Nephron progenitor cell (in vitro differentiated cells): ENCODE measurements at places on chromosomes 3 and 15.

DNA sequence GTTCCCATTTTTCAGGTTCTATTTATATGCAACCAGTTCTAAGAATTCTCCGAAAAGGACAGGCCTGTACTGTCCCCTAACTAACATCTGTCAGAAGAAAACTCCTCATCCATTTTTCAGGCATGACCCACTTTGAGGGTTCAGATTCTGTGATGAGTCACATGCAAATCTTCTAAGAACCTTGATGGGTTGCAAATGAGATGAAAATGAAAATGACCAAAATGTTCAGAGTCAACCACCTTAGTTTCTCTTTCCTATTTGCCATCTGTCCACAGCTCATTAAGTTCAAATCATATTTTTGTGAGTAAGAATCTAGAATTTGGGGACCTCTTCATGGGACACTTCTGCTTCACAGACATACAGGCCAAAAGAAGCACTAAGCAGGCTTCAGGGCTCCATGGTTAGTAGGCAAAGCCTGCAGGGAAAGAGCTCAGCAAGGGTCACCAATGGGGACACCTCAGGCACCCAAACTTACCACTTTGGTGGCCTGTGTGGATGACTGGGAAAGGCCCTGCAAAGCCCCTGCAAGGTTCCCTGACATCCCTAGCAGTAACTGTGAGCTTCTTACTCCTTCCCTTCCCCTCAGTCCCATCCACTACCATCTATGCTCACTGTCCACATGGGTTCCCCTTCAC lies 122.0 kb downstream of the WDR76 start:
- DNase-seq = no peak

- no peak for DNase-seq
Measured at GRCh38 chr15:47743886-47744285, 26.6 kb downstream of the SEMA6D start.

DNA sequence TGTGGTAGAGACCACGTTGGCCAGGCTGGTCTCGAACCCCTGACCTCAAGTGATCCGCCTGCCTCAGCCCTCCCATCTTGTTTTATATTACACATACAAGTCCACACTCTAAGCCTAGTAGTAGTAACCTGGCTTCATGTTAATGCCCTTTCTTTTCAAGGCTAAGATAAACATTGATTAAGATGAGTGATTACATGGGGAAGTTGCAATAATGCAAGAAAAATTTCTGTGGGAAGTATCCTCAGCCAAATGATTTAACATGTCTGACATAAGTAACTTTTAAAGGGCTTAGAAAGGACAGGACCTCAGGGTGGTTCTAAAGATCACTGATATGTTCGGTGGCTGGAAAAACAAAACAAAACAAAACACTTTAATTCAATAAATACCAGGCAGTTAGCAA lies 72.1 kb downstream of the SFMBT1 start:
- no peak for DNase-seq

DNA sequence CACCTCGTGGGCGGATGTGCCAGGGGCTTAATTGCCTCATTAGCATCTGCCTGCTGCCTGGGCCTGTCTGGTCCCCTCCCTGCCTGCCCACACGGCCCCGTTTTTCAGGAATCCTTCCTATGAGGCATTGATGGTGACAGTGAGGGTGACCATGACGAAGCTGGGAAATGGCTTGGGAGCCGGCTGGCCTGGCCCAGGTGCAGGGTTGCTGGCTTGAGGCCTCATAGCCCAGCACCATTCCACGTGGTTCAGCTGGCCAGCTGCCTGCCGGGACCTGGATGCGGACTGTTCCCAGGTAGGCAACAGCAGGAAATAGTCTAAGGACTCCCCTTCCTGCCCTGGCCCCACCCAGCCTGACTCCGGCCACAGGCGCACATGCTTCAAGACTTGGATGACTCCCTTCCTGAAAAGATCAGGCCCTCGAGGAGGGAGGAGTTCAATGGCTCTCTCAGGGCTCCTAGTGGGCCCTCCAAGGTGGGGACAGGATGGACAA lies 8.9 kb upstream of the DUSP7 start:
- no peak for DNase-seq

- DNase-seq = no peak
Measured at GRCh38 chr15:73758461-73758860, 5.3 kb upstream of the INSYN1 start.

GRCh38 chr3:123379041-123379830 lies 69.7 kb downstream of the ADCY5 start:
- DNase-seq = no peak

- DNase-seq = peak; percentile 75
Measured at GRCh38 chr3:50166620-50167019, 11.5 kb downstream of the SEMA3F start.

GRCh38 chr3:123785602-123786001 lies 98.5 kb downstream of the MYLK start:
- DNase-seq = no peak

DNA sequence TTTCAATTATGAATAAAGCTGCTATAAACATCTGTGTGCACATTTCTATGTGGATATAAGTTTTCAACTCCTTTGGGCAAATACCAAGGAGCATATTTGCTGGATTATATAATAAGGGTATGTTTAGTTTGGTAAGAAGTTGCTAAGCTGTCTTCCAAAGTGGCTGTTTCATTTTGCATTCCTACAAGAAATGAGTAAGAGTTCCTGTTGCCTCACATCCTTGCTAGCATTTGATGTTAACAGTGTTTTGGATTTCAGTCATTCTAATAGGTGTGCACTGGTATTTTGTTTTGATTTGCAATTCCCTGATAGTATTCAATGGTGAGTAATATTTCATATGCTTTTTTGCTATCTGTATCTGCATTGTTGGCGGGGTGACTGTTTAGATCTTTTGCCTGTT lies 120.7 kb upstream of the MDFIC2 start:
- no peak for DNase-seq

DNA sequence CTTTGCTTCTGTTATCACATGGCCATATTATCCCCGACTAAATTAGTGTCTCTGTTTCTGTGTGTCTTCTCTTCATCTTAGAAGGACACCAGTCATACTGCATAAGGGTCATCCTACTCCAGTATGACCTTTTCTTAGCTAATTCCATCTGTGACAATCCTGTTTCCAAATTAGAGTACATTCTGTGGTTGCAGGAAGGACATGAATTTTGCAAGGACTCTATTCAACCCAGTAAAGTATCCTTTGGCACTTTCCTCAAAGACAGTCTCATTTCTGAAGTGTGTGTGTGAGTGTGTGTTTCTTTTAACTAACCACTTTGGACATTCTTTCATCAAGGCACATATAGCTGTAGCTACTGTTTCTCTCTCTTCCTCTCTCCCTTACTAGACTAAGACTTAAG lies 15.2 kb upstream of the MME start:
- DNase-seq = no peak

- no peak for DNase-seq
Measured at GRCh38 chr3:49713336-49714105, 6.0 kb downstream of the AMIGO3 start.

GRCh38 chr3:16289144-16289889 lies 24.3 kb downstream of the OXNAD1 start:
- DNase-seq = no peak

GRCh38 chr15:101615414-101615985 lies 36.7 kb downstream of the TM2D3 start:
- DNase-seq = no peak

GRCh38 chr15:98147415-98147814 lies 186.9 kb downstream of the ARRDC4 start:
- no peak for DNase-seq

DNA sequence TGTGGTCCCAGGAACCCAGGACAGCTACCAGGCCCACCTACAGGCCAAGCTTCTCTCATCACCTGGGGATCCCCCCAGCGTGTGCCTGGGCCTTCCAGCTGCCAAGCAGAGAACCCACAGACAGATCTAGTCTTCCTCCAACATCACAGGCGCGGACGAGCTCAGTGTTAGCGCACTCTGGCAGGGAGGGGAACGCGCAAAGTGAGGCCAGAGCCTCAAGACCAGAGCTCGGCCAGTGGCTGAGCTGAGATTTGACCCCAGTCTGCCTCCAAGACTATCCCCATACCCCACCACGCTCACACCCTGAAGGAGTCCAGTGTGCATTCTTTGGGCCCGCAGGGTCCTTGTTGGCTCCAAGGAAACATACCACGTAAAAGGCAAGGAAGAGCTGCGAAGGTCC lies 5.1 kb downstream of the MFGE8 start:
- no peak for DNase-seq

DNA sequence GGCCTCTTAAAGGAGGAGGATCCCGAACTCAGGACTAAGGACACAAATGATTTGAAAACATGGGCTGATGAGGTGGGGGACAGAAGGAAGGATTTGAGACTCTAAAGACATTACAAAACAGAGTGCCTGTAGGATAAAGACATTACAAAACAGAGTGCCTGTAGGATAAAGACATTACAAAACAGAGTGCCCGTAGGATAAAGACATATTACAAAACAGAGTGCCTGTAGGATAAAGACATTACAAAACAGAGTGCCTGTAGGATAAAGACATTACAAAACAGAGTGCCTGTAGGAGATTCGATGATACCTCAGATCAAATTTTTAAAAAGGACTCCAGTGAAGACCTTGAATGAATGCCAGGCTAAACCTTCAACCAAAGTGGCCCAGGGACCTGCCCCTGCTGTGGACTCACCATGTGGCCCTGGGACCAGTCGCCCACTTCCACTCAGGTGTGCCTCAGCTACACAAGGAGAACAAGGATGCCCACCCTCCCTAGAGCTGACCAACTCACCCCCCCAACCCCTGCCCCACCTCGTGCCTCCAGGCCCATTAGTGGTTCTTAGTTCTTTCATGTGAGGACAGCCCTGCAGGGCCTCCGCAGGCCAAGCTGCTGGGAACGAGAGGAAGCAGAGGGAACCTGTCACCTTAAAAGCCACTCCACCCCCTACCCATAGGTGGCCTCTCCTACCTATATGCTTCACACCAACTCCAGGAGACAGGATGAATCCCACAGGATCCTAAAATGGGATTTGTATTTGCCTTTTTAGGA lies 59.8 kb downstream of the SH3BP5 start:
- no peak for DNase-seq

- DNase-seq = no peak
Measured at GRCh38 chr15:60660290-60661051, 181.5 kb upstream of the ICE2 start.

GRCh38 chr3:11638495-11639358 lies 5.0 kb downstream of the VGLL4 start:
- DNase-seq = peak; percentile 35

- no peak for DNase-seq
Measured at GRCh38 chr15:89090791-89091626, 2.8 kb downstream of the ABHD2 start.

- DNase-seq = no peak
Measured at GRCh38 chr3:5010140-5010539, 30.9 kb downstream of the BHLHE40 start.

- DNase-seq = no peak
Measured at GRCh38 chr3:73504239-73504638, 120.5 kb downstream of the PDZRN3 start.

DNA sequence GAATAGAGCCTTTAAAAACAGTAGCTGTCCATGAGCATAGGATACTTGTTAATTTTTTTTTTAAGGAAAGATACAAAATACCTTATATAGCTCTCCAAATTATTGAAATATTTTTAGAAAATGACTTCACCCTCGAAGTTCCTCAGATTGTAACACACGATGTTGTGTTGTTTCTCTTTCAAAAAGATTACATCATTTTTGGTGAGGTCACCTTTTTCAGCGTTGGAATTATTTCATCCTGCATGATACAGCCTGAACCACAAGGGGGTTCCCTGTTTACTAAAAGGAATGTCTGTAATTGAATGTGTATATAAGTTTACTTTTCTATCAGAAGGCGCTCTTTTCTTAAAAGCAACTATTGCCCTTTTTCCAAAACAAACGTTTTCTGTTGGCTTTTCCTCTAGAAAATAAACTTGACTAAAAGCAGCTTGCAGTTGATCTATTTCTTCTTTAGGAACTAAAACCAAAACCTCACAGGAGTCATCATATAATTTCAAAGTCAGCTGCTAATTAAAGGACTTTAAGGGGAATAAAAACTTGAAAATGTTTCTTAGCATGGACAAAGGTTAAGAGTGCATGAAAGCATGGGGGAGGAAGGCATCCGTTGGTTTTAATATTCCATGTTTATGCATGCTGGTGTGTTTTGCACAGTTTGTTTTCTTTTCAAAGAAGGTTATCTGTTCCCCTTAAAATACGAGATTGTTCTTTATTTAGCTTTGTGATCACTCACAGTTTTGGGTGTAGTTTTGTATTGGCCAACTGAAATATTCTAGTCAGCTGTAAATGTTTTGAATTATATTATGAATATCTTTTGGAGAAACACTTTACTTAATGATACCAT lies 29.4 kb downstream of the LYSMD4 start:
- DNase-seq = no peak

GRCh38 chr3:82654708-82655107 lies 893.3 kb upstream of the GBE1 start:
- no peak for DNase-seq

DNA sequence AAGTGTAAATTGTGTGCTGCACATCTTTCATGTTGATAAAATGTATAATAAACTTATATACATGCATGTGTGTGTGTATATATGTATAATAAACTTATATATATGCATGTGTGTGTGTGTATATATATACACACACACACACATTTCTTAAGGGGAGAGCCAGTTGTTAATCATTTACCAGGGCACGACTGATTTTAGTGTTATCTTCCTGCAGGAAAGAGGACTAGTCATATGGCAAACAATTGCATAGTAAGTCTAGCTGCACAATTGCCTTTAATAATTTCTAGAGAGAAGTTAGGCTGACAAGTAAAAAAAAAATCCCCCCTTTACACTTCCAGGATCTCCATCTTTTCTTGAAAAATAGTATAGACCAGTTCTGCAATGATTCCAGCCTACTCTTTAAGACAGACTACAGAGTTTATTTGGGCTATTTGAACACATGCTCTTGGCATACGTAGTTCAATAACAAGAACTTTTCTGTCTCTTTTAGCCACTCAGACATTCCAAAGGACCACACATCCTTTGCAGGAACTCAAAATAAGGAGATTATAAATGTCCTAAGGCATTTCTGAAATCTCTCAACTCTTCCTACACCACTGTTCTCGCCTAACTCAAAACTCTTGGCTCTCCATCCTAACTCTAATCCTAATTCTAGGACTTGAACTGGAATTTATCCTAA lies 163.6 kb upstream of the SETMAR start:
- DNase-seq = no peak

- DNase-seq = no peak
Measured at GRCh38 chr15:83206526-83207008, 1.1 kb downstream of the HDGFL3 start.

- no peak for DNase-seq
Measured at GRCh38 chr3:105869531-105869833, 670 bp upstream of the CBLB start.

GRCh38 chr3:50525987-50526386 lies 22.6 kb upstream of the CACNA2D2 start:
- DNase-seq = peak; percentile 82

GRCh38 chr3:77479021-77479420 lies 439.1 kb downstream of the ROBO2 start:
- no peak for DNase-seq

DNA sequence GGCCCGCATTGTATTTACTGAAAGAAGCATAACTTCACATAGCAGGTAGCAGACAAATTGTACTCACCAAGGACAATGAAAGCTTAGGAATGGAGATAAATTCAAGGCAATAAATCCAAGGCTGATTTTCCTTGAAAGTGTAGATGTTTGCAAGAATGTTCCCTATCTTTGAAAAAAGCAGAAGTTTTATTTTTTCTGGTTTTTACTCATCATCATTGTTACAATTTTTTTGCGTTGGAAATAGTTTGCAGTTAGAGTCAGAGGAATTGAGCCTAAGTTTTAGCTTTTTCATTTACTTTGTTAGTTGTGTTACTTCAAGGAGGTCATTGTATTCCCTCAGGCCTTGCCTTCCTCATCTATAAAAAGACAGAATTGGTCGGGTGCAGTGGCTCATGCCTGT lies 213.9 kb upstream of the TBL1XR1 start:
- no peak for DNase-seq

- no peak for DNase-seq
Measured at GRCh38 chr3:194658477-194659242, 13.3 kb downstream of the LSG1 start.
